ENCODE measurements at places on chromosomes 11 and 22.

GRCh38 chr22:44489026-44489425 lies 9.0 kb downstream of the RTL6 start:
- no peak for DNase-seq

DNA sequence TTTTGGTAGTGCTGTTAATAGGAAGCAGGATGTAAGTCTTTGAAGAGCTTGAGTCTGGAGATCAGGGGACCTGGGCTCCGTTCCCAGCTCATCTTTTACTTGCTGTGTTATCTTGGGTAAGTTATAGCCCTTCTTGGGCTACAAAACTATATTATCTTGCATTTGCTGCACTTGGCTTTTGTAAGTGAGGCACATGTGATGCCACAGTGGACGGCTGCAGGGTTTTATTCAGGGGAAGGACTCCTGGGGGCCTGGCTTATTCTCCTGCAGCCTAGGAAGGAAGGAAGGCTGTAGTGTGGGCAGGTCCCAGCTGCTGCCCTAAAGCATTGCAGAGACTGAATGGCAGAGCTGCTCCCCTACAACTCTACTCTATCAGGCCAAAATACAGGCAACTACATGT lies 6.4 kb downstream of the CD82 start:
- DNase-seq, result no peak

DNA sequence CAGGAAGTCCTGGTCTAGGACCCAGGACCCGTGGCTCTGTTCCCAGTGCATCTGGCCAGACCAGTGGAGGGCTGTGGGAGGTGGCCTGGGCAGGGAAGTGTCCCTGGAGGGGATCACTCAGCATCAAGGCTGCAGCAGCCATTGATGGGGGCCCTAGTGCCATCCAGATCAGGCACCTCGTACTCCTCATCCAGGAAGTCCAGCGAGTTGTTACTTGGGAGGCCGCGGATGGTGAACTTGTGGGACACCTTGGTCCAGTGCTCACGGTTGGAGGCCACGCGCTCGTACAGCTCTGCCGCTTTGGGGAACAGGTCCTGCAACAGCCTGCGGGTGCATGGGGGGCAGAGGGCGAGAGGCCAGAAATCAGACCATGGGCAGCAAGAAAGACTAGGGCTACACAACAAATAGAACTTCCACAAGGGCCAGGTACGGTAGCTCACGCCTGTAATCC lies 96.9 kb downstream of the PDE2A start:
- no peak for DNase-seq

DNA sequence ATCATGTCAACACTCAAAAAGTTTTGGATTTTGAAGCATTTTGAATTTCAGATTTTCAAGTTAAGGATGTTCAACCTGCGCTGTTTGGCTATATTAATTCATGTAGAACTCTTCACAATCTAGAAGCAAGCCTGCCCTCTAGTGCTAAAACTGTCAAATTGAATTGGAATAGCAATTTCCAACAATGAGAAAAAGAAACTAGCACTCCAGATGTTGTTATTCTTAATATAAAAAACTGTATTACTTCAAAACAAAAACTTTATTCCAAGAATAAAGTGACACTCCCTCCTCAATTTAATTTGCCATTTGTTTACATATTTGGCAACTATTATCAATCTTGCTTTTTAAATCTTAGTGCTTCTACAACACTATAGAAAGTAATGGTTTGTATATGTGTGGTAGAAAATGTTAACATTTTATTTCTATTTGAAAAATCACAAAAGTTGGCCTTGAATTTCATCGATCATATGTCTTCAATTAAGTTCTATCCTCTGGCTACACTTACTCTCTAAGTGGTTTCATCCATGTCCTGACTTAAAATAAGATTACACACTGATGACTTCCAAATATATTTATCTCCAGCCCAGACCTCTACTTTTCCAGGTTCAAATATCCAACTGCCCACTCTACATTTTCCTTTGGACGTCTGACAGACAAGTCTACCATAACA lies 36.6 kb downstream of the DCUN1D5 start:
- DNase-seq, result no peak

- peak; percentile 74 for DNase-seq
Measured at GRCh38 chr22:41951898-41952474, at the start of gene SMIM45. Gene SMIM45, plus strand, starts transcription at chr22:41952150.

DNA sequence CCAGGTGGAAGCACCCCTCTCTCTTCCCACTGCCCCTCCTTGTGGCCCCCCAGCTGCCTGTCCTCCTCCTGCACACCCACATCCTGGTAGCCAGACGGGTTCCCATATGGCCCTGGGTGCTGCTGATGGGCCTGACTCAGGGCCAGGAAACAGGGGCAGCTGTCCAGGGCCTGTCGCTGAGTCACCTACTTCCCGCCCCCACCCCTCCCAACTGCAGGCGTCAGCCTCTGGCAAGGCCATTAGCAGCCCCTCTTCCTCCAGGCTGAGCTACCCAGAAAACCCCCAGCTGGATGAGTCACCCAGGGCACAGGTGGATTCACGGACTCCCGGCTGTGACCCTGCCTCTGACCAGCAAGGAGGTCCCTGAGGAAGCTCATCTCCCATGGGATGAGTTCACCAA lies 6.9 kb upstream of the GAL start:
- DNase-seq, result peak; percentile 89

- DNase-seq, result no peak
Measured at GRCh38 chr11:267491-267994, 10.7 kb upstream of the NLRP6 start.

DNA sequence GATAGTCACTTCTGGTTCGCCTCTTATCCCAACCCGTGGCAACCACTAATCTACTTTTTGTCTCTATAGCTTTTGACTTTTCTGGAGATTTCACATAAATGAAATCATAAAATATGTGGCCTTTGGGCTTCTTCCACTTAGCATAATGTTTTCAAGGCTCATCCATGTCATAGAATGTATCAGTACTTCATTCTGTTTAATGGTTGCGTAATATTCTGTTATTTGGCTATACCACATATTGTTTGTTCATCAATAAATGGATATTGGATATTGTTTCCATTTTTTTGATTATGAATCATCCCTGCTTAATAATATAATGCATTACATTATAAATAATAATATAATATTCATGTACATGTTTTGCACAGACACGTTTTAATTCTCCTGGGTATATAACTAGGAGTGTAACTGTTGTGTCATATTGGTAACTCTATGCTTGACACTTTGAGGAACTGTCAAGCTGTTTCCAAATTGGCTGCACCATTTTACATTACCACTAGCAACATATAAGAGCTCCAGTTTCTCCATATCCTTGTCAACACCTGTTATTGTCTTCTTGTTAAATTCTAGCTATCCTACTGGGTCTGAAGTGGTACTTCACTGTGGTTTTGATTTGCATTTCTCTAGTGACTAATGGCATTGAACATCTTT lies 181.5 kb downstream of the CADM1 start:
- DNase-seq, result no peak

DNA sequence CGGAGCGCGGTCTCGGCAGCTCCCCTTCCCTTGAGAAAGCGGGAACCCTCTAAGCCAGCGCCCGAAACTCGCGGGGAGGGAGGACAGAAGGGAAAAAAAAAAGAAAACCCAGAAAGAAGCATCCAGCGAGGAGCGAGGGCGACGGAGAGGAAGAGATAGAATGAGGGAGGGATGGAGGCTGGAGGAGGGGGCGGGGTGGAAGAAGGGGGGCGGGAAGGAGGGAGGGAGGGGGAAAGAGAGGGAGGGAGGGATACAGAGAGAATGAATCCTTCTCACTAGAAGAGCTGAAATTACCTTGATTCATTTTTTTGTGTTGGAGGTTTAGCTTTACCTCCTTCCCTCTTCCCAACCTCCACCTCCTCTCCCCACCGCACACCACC lies 19.3 kb upstream of the BDNF start:
- DNase-seq, result no peak

DNA sequence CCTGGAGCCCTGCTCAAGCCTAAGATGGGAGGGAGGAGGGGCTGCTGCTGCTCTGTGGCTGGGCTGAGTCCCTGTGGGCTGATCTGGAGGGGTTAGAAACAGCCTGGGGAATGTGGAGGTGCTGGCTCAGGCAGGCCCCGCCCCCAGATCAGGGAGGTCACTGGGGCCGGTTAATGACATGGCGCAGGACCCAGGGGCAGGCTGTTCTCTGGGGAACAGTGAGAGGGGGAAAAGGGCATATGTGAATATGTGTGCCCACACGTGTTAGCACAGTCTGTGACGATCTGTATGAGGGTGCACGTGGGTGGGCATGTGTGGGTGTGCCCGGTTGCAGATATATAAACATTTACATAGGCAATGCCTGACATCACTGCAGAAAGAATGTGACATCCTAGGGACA lies 143.5 kb downstream of the MIAT start:
- DNase-seq, result peak; percentile 84

GRCh38 chr11:26806219-26806618 lies 84.4 kb upstream of the SLC5A12 start:
- no peak for DNase-seq

GRCh38 chr11:35412285-35412684 lies 7.1 kb downstream of the SLC1A2 start:
- DNase-seq, result no peak

DNA sequence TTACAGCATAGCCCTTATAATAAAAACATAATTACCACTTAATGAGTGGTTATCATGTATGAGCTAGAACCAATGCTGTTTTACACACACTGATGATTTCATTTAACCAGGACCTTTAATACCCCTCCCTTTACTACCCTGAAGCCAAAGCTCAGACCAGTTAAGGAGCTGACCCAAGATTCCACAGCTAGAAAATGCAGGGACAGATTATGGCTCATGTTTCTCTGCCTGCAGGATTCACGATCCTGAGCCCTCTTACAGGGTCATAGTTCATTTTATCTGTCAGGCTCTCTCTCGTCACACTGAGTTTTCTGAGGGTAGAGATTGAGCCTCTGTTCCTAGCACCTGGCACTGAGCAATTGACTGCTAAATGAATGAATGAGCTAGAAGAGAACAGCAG lies 27.4 kb downstream of the TUB start:
- no peak for DNase-seq

DNA sequence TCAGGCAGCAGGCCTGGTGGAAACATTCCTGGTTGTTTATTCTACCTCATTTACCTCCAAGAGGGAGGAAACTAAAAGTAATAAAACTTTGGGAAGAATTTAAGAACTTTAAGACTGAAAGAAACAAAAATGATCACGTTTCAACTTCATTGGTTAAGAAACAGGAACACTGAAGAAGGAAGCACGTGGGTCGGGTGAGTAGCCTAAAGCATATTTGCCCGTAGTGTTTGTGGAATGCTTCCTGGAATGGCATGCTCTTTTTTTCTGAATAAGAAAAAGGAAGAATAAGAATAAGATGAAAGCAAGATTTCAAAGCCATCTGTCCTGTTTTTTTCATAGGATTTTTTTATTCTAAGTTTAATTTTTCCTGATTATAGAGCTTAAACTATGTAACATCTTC lies 83.1 kb downstream of the WNT11 start:
- DNase-seq, result no peak

DNA sequence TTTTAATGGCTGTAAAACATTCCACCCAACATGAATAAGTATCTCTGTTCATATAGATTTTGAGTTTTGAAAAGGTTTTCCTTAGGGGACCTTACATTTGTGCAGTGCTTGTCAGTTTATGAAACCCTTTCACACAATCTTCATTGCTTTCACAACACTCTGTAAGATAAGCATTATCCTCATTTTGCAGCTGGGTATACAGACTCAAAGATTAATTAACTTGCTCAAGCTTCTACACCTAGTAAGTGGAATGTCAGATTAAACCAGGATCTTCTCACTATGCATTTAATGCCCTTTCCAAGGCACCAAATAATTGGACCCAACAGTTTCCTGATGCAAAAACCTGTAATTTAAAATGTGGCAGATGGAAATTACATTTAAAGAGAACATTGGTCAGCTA lies 11.6 kb upstream of the GAB2 start:
- DNase-seq, result no peak

DNA sequence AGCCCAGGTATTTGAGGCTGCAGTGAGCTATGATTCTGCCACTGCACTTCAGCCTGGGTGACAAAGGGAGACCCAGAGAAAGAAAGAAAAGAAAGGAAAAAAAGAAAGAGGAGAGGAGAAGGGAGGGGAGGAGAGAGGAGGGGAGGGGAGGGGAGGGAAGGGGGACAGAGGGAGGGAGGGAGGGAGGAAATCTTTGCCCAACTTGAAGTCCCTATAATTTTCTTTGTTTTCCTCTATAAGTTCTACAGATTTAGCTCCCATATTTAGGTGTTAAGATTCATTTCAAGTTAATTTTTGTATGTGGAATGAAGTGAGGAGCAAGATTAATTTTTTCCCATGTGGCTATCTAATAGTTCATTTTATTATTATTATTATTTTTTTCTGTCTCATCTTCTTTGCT lies 328.3 kb downstream of the LARGE1 start:
- DNase-seq, result no peak

DNA sequence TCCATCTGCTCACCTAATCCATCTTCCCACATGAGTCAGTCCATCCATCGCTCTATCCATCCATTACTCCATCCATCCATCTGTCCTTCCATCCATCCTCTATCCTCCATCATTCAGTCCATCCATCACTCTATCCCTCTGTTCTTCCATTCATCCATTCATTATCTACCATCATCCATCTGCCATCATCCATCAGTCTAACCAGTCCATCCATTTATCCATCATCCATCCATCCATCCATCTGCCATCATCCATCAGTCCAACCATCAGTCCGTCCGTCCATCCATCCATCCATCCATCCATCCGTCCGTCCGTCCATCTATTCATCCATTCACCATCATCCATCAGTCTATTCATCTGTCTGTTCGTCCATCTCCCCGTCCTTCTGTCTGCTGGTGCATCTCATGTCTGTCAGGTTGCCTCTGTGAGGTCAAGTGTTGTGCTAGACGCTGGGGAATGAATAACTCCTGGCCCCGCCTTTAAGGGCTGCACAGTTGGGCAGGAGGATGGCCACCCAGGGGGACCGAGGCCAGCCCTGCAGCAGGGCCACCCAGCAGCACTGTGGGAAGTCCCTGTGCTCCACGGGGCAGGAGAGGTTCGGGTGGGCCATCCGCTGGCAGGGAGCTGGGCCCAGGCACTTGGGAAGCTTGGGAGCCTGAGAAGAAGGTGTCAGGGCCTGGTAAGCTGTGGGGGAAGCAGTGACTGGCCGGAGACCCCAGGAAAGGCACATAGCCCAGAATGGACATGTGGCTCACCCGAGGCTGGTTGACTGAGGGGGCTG lies 137.1 kb downstream of the CTTN start:
- DNase-seq, result peak; percentile 15

GRCh38 chr11:12284316-12285050 lies 92.9 kb upstream of the PARVA start:
- DNase-seq, result peak; percentile 14

DNA sequence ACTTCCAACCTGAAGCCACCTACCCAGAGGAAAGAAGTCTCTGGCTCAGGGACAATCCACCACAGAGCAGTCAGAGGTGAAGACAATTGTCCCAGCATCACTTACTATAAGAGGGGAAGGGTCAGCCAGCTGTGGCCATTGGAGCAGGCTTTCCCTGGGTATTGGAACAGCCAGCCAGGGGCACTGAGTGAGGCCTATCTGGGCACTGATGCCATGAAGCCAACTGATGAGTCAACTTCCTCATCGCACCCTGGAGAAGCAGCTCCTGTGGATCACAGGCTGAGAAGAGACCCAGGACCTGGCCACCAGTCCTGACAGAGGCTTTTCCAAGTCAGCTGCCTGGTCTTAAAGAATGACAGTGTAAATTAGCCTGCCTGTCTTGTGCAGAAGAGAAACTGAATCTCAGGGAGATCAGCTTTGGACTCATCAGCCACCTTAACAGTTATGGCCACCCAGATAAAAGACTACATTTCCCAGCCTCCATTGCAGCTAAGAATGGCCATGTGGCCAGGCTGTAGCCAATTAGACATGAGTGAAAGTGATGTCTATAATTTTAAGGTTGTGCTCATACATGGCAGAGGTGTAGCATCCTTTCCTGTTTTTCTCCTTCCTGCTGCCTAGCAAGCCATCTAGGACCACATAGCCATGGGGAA lies 19.0 kb downstream of the CHST1 start:
- no peak for DNase-seq

GRCh38 chr11:10693509-10694081 lies at the start of gene IRAG1:
Gene IRAG1, minus strand, starts transcription at chr11:10693755. Its CDS starts 153 bp downstream, at chr11:10693602.
- no peak for DNase-seq
